ENCODE measurements at places on chromosomes 12 and 14.

DNA sequence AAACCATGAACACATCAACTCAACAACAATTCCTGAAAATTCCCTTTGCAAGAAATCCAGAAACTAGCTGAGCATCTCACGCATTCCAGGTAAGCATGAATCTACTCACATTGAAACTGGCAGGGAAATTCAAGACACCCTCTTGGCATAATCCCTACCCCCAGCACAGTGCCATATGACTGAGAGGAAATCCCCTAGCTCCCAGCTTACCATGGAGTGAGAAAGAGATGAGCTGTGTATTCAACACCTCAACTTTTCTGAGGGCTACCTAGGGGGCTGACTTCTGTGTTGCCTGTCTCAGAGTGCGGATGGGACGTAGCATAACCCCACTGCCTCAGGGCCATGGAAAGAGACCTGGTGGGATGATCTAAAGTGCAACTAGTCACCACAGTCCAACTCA is 37.7 kb upstream of the GPR132 start:
- DNase-seq, result no peak

- no peak for DNase-seq
Observed at GRCh38 chr14:94540031-94540794, 21.0 kb upstream of the SERPINA4 start.

GRCh38 chr12:107778383-107779025 is 4.0 kb downstream of the ASCL4 start:
- DNase-seq, result no peak

DNA sequence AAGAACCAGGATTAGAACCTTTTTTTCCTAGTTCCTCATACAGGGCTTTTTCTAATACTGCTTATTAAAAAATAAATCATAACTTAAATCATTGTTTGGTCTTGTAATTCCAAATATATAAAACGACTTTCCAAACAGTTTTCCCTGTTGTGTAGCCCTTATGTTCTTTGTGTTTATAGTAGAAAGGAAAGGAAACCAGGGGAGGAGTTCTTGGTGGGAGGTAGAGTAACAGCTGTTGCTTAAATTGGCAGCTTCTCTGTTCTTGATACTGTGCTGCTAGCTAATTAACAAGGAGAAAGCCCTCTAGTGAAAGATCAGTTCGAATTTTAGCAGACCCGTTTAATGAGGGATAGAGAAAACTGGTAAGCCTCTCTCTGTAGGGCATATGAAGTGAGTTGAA is 15.0 kb downstream of the SRP54 start:
- no peak for DNase-seq

- no peak for DNase-seq
Observed at GRCh38 chr14:68849416-68849815, 56.5 kb upstream of the ZFP36L1 start.

DNA sequence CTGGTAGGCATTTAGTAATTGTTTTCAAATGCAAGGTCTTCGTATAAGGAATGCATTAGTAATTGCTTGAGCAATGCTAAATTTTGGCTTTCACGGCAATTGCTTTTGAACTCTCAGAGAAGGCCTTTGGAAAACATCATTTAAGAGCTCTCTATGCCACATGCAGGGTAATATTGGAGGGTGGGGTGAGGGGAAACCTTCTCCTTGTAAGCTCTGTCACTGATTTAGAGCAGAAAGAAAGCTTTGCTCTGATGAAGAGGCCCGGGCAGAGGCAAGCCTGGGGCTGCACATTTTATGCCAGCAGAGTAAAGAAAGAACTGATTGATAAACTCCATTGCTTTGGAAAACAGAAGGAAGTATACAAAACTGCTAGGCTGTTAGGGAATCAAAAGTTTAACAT is 70.9 kb downstream of the TRIM9 start:
- no peak for DNase-seq
